ENCODE measurements at places on chromosomes 6 and 20.

DNA sequence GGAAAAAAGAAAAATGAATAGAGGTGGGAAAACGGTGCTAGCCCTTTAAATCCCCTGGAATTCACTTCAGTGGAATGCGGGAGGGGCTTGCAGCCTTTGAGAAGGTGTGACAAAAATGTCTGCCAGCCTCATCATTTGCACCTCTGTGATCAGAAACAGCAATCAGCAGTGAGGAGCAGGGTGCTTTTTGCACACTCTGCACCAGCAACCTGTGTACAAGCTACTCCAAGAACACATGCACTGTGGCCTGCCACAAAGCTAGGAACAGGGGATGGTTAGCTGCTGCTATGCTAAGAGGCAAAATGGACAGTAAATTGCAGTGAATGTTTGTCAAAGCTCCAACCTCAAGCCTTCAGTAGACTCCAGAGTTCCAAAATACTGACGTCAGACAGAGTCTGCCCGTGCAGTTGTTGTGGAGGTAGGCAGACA is 29.7 kb downstream of the GINS1 start:
- DNase-seq = no peak

GRCh38 chr6:15880262-15880973 is 217.6 kb upstream of the DTNBP1 start:
- no peak for DNase-seq

GRCh38 chr6:142013875-142014495 is 118.7 kb upstream of the GJE1 start:
- no peak for DNase-seq

GRCh38 chr20:12965870-12966251 is 42.9 kb upstream of the SPTLC3 start:
- no peak for DNase-seq

- no peak for DNase-seq
Observed at GRCh38 chr20:19860737-19861136, 102.7 kb downstream of the RIN2 start.

DNA sequence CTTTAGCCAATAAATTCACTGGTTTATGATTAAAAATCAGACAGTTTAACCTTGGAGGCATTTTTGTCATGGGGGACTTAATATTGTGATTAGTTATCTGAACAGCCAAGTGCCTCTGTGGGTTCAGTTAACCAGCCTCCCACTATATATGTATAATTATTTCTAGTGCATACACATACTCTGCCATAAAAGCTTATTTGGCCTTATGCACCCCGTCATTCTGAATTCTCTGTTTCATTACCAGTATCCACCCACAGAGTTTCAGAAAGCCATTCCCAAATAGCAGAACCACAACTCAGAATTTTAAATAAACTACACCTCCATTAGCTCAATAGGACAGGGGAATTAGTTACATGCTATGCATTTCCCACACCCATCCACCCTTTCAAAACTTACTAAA is 279.7 kb downstream of the ZFAND3 start:
- DNase-seq = no peak

DNA sequence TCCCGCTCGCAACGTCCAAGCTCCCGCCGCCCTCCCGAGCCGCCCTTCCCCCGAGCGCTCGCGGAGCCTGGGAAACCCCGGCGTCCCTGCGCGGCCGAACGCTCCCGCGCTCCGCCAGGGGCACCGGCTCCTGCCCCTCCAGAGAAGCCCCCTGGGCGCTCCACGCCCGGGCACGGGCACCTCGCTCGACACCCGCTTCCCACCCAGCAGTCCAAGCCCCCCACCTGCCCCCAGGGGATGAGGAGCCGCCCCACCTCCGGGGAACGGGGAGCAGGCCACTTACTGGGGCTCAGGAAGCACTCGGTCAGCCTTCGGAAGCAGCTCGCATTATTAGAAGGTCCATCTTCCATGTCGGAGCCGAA is 1.4 kb downstream of the PDE10A start:
- DNase-seq = no peak

DNA sequence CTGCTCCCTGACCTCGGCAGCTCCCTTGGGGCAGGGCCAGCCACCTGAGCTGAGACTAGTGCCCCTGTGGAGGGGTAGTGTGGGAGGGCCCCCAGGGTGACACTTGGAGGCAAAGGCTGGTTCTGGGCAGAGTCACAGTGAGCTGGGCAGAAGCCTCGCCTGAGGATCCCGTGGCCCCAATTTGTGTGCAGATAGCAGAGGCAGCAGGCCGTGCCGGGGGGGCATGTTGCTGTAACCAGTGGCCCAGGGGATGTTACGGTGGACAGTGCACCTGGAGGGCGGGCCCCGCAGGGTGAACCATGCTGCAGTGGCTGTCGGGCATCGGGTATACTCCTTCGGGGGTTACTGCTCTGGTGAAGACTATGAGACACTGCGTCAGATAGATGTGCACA is 2.9 kb downstream of the KLHDC3 start:
- no peak for DNase-seq

DNA sequence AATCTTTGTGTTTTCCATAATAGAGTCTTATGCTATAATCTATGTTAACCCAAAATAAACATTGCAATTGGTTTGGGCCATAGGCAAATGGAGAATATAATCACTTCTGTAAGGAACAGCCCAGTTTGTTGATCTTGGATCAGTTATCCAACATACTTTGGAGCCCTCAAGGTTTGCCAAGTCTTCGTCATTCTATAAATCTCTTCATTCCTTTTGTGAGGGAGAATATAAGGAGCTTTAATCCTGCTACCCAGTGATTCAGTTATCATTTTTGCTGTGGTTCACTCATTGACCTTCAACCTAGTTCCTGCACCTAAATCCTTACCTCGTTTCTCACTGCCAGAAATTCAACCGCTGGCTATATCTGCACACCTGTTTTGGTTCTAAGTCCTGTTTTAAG is 500.3 kb upstream of the PTCHD4 start:
- DNase-seq = peak; percentile 75

- no peak for DNase-seq
Observed at GRCh38 chr6:12309070-12309469, 18.9 kb downstream of the EDN1 start.

GRCh38 chr20:49323622-49324238 is 45.9 kb upstream of the ZNFX1 start:
- no peak for DNase-seq

GRCh38 chr6:116697480-116697879 is 16.5 kb downstream of the KPNA5 start:
- no peak for DNase-seq

GRCh38 chr20:42941629-42942028 is 248.1 kb downstream of the PTPRT start:
- no peak for DNase-seq

- DNase-seq = no peak
Observed at GRCh38 chr20:19993958-19994669, 23.0 kb upstream of the NAA20 start.

DNA sequence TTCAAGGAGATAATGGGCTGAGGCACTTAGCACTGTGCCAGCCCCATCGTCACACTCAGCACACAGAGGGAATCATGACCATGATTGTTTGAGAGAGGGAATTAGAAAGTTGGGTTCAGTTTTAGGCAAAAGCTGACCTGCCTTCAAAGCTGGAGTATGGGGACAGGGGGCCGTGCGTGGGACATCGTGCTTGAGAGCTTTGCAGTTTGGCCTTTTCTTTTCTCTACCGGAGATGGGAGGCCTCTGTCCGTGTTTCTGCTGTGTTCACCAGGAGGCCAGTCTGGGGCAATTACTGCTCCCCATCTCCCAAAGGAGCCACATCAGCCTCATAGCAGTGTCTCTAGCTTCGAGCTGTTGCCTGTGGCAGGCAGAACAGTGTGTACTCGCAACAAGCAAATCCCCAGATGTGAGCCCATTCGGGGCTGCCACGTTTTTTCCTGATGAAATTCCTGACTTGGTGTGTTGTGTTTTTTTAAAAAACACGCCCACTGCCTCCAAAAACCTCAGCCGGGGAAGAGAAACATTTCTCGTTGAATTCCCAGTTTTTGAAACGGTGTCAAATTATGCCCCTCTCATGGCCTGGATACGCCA is 20.2 kb downstream of the EYA2 start:
- DNase-seq = no peak

GRCh38 chr6:78908621-78909020 is 41.3 kb downstream of the IRAK1BP1 start:
- DNase-seq = no peak

- peak; percentile 20 for DNase-seq
Observed at GRCh38 chr20:40848526-40848925, 159.5 kb upstream of the MAFB start.

- DNase-seq = no peak
Observed at GRCh38 chr6:134303891-134304290, 14.0 kb downstream of the SGK1 start.

DNA sequence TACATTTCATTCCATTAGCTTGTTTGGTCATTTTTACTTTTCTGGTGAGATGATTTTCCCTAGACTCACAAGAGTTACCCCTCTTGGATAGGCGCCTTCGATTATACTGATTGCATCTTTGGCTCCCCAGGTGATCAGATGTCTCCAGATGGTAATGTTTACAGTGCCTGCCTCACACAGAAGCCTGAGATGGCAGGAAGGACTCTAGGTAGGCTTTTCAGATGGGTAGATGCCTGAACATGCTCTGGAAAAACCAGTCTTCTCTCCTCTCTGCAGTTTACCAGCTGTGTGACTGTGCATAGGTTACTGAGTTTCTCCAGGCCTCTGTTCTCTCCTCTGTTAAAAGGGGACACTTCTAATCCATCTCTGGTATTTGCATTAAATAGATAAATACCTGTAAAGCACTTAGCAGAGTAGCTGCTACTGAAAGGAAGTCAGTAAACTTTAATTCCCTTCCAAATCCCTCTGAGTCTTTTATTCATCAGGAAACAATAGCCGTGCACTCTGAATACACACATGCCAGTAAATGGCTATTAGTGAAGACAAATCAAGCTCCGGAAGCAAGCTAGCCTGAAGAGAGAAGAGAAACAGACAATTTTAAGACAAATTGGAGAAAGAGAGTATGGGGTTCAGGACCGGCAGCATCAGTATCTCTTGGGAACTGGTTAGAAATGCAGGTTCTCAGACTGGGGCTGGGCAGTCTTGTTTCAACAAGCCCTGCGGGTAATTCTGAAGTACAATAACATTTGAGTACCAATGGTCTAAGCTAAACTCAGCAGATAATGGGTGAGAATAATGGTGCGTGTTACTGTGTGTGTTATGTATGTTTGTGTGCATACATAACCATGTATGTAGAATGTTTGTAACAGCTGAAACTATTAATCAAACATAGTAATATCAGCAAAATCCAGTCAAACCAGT is 139.4 kb downstream of the UST start:
- no peak for DNase-seq

DNA sequence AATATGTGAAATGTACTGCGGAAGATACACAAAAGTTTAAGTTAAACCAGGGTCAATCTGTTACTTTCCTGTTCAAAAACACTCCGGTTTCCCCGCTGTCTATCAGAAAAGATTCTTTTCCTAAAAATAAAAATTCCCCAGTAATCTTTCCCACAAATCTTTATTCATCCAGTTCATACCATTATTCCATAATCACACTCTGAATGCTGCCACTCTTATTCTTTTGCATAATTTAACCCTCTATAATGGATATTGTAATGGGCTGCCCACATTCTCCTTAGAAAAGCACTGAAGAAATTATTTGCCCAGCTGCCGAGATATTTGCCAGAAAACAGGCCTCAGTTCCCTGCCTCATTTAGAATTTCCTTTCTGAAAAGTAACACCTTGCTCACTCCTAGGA is 68.6 kb downstream of the EPHA7 start:
- no peak for DNase-seq

GRCh38 chr6:47135772-47136171 is 93.6 kb upstream of the ADGRF1 start:
- DNase-seq = peak; percentile 94

DNA sequence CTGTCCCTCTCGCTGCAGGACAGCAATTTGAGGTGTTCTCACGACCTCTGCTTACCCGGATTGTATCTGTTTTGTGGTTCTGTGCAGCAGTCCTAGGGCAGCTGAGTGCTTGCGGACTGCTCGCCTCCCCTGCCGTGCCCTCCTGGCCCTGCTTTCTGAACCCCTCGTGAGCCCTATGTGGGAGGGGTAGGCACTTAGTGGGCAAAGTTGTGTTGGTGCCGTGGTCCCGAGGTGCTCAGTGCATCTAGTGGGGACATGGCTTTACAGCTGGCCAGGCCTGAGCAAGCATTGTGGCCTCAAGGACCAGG is 5.2 kb downstream of the TMEM181 start:
- DNase-seq = no peak

- no peak for DNase-seq
Observed at GRCh38 chr20:24378661-24379483, 90.6 kb upstream of the SYNDIG1 start.

GRCh38 chr6:44545224-44545623 is 157.7 kb downstream of the CDC5L start:
- DNase-seq = no peak

GRCh38 chr20:53510262-53510661 is 83.4 kb downstream of the ZNF217 start:
- no peak for DNase-seq

DNA sequence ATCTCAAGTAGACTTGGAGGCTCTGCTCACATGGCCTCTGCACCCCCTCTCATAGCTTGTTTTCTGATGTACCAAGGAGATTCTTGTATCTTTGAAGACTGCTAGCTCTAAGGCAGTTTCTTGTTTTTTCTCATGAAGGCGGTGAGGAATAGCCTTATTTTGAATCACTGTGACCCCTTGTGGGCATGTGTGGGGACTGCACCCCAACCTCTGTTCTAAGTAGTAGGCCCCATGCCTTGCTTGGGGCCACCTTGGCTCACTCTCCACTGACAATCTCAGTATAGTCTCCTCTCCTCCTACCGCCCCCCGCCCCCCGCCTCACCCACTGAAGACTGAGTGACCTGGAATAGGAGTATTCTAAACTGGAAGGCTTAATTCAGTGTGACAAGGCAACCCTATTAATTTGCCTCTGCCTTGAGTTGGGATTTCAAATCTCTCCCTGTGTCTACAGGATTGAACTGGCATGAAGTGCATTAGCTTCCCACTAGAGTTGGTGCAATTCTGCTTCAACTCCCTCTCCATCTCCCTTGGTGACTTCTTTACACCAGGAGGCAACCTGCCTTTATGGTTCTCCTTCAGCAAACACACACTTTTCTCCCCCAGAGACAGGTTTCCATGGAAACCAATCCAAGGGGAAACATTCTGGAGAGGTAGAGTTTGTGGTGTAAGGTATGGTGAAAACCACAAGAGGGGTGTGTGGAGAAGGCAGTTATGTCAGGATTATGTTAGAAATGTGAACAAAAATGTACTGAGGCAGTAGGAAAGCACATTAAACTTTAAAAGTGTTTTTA is 75.4 kb upstream of the ECI2 start:
- DNase-seq = no peak

- DNase-seq = peak; percentile 61
Observed at GRCh38 chr20:18678549-18679419, 90.9 kb downstream of the DTD1 start.

GRCh38 chr6:135506270-135506997 is 8.9 kb upstream of the AHI1 start:
- DNase-seq = peak; percentile 27

Measured in retinal pigment epithelial cell (primary cell).